Femur (tissue), 1 donor: ENCODE measurements at places on chromosomes 12 and 14.

- DNase-seq = no peak
Measured at GRCh38 chr12:57454566-57455373, at the start of gene INHBE. TSS of gene INHBE (plus strand) at chr12:57455307. CDS start at chr12:57455537, 230 bp downstream.

DNA sequence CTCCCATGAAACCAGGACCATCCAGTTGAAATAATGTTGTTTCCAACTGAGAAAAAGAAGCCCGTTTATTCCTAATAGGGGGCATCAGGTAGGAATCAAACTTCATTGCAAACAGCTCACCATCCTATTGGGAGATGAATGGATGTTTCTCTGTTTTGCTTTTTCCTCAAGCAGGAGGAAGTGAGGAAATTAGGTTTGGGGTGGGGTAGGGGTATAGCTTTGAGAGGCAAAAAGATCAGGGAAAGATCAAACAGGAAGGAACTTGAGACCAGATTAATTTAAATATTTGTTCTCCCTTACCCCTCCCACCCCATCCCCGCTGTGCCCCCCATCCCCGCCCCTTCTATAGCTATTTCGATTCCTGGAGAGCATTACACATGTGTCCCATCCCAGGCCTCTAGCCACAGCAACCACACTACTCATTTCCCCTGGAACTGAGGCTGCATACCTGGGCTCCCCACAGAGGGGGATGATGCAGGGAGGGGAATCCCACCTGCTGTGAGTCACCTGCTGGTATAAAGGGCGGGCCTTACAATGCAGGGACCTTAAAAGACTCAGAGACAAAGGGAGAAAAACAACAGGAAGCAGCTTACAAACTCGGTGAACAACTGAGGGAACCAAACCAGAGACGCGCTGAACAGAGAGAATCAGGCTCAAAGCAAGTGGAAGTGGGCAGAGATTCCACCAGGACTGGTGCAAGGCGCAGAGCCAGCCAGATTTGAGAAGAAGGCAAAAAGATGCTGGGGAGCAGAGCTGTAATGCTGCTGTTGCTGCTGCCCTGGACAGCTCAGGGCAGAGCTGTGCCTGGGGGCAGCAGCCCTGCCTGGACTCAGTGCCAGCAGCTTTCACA is at the start of gene IL23A:
Gene IL23A, plus strand, starts transcription at position 577 of the 850 bp plus-strand sequence. Its CDS starts 161 bp downstream, at position 738.
- DNase-seq = no peak

DNA sequence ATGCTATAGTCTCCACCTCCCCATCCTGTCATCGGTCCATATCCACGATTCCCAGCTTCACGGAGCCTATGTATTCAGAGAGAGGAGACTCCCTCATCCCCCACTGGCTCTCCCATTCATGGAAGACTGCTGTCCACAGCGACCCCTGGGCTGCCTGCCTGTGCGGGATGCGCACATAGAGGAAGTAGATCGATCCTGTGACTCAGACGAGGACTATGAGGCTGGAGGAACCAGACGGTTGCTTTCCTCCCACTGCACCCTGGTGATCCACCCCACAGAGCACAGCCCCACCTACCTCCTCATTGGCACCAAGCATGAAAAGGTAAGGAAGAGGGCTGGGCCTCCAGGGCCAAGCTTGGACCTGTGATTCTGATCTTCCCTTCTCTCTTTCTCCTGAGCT is 24.4 kb downstream of the PIGH start:
- DNase-seq = no peak

GRCh38 chr14:47365233-47365632 is 310.2 kb downstream of the MDGA2 start:
- no peak for DNase-seq

GRCh38 chr14:20179218-20179617 is 11.5 kb upstream of the OR11G2 start:
- DNase-seq = no peak

GRCh38 chr12:49689785-49690184 is 17.4 kb downstream of the FMNL3 start:
- DNase-seq = no peak

GRCh38 chr12:105569886-105570285 is 239.4 kb downstream of the C12orf75 start:
- no peak for DNase-seq

DNA sequence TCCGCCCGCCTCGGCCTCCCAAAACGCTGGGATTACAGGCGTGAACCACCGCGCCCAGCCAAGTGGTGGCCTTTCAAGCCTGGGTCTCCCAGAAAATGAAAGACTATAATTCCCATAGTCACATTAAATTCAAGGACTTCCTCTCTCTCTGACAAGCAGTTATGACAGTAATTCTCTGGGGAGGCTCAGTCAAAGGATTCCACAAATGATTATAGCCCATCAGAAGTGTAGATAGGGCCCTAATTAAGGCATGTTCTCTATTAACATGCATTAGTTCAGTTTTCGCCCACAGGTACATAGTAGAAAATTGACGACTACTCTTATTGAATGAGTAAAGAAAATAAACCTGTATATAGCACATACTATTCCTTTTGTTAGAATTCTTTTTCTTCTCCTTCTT is 16.4 kb downstream of the PRMT8 start:
- DNase-seq = no peak

GRCh38 chr12:14901228-14901562 is 15.5 kb upstream of the MGP start:
- no peak for DNase-seq

GRCh38 chr14:70655110-70655826 is 13.6 kb downstream of the TTC9 start:
- peak; percentile 59 for DNase-seq

- DNase-seq = peak; percentile 21
Measured at GRCh38 chr12:42213023-42213422, 25.0 kb downstream of the YAF2 start.

DNA sequence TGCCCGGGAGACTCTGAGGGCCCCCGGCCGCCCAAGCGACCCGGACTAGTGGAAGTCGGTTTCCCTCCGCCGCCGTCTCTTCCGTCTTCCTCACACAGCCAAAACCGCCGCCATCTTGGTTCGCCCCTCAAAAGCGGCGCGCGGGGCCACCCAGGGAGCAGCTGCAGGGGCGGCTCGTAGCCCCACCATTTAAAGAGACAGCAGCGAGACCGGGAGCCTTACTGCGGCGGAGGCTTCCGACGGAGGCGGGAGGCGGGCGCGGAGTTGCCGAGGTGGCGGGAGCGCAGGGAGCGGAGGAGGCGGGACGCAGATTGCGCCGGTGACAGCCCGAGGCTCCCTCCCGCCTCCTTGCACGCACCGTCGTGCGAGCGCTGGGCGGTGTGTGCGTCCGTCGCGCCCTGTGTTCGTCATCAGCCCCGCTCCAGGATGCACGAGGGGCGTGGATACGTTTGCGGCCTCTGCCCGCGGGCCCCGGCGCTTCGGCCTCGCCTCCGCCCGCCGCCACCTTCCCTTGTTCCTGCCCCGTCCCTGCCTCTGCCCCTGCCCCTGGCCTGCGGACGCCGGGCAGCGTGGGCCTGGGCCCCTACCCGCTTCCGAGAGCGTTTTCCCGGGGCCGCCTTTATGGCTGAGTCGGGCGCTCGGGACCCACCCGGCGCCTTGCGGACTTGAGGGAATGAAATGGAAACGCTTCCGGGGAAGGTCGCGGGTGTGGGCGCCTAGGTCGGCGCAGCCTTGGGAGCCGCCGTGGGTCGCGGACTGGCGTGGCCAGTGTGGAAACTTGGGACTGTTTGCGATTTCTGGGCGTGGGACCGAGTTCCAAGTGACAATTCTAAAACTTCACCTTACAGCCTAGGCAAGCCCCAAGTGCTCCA is at the start of gene PPP4R3A:
Gene PPP4R3A, minus strand, starts transcription at position 140 of the 872 bp plus-strand sequence. CDS start 663 bp downstream, outside the sequence.
- DNase-seq = peak; percentile 97

GRCh38 chr14:70289138-70289537 is 70.3 kb downstream of the COX16 start:
- no peak for DNase-seq

DNA sequence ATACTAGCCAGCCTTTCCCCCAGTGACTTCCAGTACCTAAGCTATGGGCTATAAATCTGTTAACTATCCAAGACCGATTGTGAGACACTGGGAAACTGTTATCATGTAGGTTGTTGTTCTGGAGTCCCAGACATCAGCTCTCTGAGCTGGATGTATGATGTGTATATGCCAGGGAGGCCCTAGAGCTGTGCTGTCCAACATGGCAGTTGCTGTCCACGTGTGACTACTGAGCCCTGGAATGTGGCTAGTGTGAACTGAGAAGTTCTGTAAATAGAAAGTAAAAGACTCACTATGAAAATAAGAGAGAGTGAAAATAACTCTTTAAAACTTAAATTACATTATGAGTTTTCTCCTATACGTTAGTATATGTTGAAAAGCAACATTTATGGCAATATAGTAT is 755.8 kb upstream of the FBXO33 start:
- DNase-seq = no peak
